ENCODE measurements at places on chromosomes 6 and 20. TPM values are rescaled to one million over a fixed set of nuclear protein-coding genes. Genes with fewer than 3 reads are reported as not detected.

DNA sequence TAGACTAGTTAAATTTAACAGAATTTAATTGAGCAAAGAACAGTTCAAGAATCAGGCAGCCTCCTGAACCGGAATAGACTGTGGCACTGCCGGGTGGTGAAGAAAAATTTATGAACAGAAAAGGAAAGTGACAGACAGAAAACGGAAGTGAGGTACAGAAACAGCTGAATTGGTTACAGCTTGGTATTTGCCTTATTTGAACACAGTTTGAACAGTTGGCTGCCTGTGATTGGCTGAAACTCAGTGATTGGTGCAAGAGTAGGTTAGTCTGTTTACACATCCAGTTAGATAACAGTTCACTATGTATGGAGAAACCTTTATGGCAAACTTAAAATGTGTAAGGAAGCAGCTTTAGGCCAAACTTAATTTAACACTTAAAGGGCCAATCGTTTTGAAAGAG, 116.0 kb upstream of the CITED2 start:
- DNase-seq: no peak

DNA sequence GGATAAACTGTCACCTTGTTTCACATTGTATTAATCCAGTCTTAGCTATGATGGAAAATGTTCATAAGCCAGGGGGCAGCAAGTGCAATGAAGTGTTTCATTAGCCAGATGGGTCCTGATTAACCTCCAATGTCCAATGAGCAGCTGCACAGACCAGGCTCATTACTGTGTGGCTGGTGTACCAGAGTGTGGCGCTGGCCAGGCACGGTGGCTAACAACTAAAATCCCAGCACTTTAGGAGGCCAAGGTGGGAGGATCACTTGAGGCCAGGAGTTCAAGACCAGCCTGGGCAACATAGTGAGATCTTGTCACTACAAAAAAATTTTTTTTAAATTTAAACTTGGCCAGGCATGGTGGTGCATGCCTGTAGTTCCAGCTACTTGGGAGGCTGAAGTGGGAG, 201.7 kb upstream of the FOXQ1 start:
- no peak for DNase-seq

HTR1B gene
- 2.3 TPM for total RNA-seq

HRH3 gene
- total RNA-seq: 0.56 TPM
